ENCODE measurements at places on chromosomes 1 and 21. TPM values are rescaled to one million over a fixed set of nuclear protein-coding genes. Genes with fewer than 3 reads are reported as not detected.

DNA sequence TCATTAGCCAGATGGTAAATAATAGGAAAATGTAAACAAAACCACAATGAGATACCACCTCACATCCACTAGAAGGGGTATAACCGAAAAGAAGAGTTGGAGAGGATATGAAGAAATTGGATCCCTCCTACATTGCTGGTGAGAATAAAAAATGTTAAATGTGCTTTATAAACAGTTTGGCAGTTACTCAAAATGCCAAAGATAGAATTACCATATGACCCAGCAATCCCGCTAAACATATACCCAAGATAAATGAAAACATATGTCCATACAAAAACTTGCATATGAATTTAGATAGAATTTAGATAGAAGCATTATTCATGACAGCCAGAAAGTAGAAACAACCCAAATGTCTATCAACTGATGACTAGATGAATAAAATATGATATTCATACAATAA is 4.4 kb upstream of the FMO2 start:
- H3K36me3 ChIP-seq, result no peaks in the 10 kb centered on the region
- H3K27me3 ChIP-seq, result no peaks in the 10 kb centered on the region
- no peaks in the 10 kb centered on the region for H3K4me1 ChIP-seq
- no peak for DNase-seq
- no peak overlapping the region for H3K4me3 ChIP-seq

- no peak for DNase-seq
- no peak overlapping the region for H3K27ac ChIP-seq
- no peaks in the 10 kb centered on the region for H3K4me1 ChIP-seq
- no peak overlapping the region for H3K4me3 ChIP-seq
Observed at GRCh38 chr21:26795412-26795805, 49.8 kb downstream of the ADAMTS1 start.

DNA sequence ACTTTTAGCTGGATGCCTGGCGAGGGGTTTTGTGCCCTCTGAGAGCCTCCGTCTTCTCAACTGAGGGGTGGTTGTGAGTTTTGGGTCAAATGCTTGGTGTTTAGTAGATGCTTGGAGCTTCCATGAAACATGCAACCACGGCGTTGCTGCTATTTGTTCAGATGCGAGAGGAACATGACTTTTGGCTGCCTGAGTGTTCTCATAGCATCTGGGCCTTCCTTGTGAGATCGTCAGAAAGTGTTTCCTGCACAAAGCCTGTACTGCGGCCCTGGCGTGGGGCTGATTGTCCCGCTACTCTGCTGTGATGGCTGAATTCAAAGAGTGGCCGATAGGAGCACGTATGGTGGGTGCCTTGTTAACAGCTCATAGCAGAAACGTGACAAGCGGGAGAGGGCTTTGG is 69.8 kb upstream of the FAM3B start:
- H3K4me3 ChIP-seq, result no peak overlapping the region
- H3K4me1 ChIP-seq, result no peaks in the 10 kb centered on the region
- no peak overlapping the region for H3K27ac ChIP-seq
- no peak for DNase-seq

GRCh38 chr1:30919025-30919881 is 10.7 kb upstream of the SDC3 start:
- H3K27me3 ChIP-seq, result no peaks in the 10 kb centered on the region
- H3K36me3 ChIP-seq, result no peaks in the 10 kb centered on the region
- no peaks in the 10 kb centered on the region for H3K4me1 ChIP-seq
- H3K4me3 ChIP-seq, result no peak overlapping the region
- no peak overlapping the region for H3K27ac ChIP-seq

NUP210L gene
- not detected for total RNA-seq

Measured in H9 (cell line).